Stimulated activated CD8-positive, alpha-beta memory T cell treated with anti-CD3 and anti-CD28 coated beads, Interleukin-4, amount 100 ng/mL, for 4 hours (primary cell): ENCODE measurements at places on chromosomes 1 and 21.

- DNase-seq = no peak
Observed at GRCh38 chr1:54273092-54273794, 73.3 kb downstream of the MRPL37 start.

DNA sequence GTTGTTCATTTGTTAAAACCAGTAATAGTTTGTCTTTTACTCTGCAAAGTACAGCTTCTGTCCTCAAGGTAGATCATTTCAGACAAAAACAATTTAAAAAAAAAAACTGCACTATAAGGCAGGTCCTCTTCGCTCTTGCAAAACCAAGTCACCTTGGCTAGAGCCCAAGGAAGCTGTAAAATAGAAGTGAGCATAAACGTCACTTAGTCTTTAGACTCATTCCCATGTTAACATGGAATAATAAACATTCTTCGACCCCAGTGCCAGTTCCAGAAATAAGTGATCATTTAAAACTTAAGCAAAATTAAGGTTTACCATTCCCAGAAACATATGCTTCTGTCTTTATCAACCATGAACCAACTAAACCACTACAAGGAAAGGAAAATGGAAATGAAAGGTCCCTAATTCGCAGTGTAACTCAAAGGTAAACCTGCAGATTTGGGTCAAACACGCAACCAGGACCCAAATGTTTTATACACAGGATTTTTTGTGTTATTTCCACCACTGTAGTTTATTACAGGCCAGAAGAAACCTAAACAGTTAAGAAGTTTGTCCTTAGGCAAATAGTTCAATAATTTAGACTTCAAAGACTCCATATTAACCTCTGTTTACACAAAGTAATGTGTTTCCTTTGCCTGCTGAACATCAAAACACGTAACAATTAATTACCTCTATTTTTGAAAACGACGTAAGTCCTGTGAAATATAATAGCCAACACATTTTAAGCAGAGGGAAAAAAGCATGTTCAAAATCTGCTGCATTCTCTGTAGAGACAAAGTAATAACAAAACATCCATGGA is 54.6 kb downstream of the TGFBR3 start:
- no peak for DNase-seq

- DNase-seq = no peak
Observed at GRCh38 chr1:216779686-216780085, 56.5 kb upstream of the ESRRG start.

DNA sequence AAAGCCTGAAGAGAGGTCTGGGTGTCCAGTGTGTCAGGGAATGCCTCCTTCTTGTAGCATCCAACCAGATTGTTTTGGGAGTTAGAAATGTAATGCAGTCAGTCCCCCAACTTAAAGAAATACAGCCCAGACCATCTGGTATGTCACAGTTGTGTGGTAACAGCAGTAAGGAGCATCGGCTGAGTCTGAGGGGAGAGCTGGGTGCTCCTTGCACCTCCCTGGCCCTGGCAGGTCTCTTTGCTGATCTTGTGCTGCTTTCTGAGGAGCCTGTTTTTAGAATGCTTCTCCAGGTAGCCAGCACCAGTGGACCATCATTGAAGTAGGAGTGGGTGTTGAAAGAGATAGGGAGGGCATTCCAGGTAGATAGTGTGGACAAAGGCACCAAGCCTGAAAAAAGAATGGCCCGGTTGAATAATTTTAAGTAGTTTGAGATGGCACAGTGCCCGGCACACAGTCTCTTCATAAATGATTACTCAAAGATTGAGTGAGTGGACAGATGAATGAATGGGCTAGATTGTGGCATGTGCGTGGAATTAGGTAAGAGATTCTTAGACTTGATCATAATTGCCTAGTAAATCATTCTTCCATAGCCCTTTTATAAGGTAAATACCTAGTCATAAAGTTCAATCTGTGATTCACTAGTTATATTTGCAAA is 46.5 kb downstream of the LAMC1 start:
- DNase-seq = no peak

DNA sequence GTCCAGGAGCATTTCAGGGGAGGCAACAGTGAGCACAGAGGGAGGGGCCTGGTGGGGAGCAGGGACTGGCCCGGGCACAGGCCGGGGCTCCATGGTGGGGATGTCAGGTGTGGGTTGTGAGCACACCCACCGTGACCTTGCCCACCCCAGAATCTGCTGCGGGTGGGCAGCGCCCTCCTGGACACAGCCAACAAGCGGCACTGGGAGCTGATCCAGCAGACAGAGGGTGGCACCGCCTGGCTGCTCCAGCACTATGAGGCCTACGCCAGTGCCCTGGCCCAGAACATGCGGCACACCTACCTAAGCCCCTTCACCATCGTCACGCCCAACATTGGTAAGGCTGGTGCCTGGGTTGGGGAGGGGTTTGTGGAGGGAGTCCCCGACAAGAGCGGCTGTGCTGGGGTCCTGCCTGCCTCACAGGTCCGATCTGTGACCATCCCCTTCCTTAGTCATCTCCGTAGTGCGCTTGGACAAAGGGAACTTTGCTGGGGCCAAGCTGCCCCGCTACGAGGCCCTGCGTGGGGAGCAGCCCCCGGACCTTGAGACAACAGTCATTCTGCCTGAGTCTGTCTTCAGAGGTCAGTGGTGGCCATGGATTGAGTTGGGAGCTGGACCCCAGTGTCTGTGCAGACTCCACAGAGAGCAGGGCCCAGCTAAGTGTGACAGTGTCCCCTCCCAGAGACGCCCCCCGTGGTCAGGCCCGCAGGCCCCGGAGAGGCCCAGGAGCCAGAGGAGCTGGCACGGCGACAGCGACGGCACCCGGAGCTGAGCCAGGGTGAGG is 14.3 kb downstream of the PSRC1 start:
- DNase-seq = no peak

GRCh38 chr1:196121181-196121580 is 487.1 kb downstream of the KCNT2 start:
- DNase-seq = no peak

GRCh38 chr1:216832192-216832591 is 109.0 kb upstream of the ESRRG start:
- no peak for DNase-seq

DNA sequence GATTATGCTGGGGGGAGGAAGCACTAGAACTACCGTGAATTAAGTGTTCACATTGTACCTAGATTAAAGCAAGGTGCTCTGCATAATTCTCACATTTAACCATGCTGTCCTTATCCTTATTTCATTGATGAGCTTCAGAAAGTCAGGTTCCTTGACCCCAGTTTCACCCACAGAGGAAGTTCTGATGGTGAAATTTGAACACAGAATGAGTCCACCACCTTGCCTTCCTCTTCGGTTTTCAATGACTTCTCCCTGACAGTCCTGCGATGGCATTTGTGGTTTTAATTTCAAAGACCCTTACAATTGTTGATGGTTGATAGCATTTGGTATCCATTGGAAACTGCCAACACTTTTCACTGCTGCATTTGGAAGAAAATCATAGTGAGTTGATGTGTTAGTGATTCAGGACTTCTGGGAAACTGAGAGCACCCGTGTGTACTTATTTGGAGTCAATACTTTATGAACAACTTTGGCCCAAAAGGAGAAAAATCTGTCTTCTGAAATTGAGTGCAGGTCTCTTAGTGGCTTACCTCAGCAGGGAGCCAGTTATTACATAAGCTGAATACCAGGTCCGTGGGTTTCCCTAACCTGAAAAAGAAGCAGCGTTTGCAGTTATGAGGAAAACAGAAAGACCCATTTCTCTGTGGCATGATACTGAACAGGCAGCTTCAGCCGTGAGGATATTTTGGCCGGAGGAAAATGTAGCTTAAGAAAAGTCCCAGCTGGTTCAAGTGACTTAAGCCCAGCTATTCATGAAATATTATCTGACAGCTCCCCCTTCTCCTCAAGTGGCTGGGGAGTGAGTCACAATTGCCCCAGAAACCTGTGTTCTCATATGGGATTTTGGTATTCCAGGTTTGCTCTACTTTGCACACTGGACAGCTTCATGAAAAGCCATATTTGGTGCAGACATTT is 47.5 kb downstream of the ROR1 start:
- no peak for DNase-seq

GRCh38 chr1:200660719-200661118 is 9.0 kb downstream of the DDX59 start:
- DNase-seq = no peak

DNA sequence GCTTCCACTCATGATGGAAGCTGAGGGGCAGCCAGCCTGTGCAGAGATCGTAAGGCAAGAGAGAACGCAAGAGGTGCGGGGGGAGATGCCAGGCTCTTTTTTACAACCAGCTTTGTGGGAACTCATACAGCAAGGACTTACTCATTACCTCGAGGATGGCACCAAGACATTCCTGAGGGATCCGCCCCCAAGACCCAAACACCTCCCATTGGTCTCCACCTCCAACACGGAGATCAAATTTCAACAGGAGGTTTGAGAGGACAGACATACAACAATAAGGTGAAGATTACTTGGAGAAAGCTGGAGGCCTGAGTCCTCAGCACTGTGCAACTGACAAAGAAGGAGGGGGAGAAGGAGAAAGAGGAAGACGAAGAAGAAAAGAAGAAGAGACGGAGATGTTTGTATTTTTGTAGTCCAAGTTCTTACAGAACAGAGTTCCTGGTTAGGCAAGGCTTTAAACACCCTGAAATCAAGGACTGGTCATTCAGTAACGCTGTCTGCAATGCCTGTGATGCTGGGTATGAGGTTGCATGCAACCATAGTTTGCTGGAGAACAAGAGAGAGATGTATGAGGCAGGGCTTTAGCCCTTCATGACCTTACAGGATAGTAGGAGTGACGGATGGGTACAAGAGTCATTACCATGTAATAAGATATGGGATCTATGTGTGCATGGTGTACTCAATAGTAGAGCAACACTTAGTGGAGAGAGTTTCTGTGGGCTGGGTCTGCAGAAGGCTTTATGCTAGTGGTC is 19.7 kb upstream of the GALNT2 start:
- DNase-seq = no peak

GRCh38 chr1:159831412-159832141 is 4.9 kb downstream of the SLAMF8 start:
- DNase-seq = no peak

GRCh38 chr1:152458384-152459185 is 44.5 kb upstream of the CRNN start:
- DNase-seq = peak; percentile 69

DNA sequence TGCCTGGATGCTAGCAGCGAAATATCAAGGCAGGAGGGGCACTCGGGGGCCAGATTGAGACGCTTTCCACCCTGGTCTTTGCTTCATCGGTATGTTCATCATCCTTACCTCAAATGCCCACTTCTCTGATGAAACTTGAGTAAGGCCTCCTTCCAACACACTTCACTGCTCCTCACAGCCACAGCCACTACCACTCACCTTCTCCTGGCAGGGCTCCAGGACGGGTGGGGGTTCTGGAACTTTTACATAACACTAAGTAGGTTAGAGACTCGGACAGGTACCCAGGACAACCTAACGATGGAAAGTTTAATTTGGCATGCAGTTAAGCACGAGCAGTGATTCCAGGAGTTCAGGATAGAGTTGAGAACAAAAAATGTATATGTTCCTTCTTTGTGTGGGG is 73.9 kb upstream of the SPAG17 start:
- no peak for DNase-seq

DNA sequence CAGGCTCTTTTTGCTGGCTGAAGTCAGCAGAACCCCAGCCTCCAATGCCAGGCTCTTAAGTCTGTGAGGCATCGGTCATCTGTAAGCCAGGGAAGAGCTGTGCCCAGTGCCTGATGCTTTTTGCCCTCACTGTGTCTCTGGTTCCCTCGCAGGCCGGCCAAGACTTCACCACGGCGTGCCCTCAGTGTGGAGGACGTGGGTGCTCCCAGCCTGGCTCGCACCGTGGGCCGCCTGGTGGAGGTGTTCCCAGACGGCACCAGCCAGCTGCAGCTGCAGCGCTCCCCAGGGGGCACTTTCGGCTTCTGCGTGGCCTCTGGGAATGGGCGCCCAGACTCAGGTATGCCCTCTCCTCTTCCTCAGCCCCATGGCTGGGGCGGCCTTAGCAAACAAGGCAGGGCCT is 32.5 kb downstream of the KIAA1614 start:
- no peak for DNase-seq

DNA sequence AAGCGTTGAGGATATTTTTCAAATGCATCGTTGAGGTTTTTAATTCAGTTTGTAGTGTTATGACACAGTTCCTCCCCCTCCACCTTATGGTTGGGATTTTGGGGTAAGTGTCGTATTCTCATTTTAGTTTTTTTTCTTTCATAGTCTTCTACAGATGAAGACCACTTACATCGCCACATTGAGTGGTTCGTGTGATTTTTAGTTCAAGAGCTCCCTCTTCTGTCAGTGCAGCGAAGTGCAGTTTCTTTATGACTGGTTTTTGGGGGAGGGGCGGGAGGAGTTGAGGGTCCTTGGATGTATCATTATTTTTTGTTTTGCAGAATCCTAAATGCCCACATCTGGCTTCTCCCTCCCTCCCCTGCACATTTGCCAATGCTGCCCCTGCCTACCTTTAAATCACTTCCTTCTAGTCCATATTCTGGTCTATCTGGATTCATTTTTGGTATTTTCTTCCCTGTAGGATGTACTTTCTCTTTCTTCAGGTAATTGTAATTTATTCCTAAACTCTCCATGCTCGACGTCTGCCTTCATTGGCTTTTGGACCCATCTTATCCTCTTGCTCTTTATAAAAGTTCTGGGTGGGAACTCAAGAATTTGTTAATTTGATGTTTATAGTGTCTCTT is 433.1 kb downstream of the CAMTA1 start:
- no peak for DNase-seq

DNA sequence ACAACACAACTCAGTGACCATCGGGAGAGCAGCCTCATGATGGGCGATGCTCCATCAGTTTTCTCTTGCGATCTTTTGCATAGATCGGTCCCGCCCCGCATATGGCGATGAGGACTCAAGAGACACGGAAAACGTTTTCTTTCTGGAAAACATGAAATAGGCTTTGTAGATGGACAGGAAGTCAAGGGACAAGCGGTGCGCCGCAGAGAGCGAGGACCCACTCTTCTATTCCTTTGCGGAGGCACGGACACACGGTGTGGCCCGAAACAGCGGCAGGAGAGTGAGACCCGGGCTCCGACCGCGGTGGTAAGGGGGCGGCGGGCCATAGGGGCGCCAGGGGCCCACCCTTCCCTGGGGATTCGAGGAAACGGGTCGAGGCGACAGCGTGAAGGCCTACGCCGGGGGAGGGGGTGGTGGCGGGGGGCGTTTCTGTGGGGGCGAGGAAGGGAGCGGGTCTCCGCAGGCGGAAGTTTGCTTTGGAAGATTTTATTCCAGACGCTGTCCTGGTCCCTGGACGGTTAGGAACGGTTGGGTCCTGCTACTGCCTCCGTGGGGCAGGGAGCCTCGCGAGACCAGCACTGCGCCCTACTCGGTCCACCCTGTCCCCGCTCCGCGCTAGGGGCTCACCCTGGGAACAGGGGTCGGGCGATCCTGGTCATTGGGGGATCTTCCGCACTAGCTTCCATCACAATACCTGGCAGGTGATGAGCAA is 796 bp upstream of the TDRKH start:
- DNase-seq = no peak

GRCh38 chr1:31748365-31748764 is 15.8 kb downstream of the ADGRB2 start:
- DNase-seq = no peak

DNA sequence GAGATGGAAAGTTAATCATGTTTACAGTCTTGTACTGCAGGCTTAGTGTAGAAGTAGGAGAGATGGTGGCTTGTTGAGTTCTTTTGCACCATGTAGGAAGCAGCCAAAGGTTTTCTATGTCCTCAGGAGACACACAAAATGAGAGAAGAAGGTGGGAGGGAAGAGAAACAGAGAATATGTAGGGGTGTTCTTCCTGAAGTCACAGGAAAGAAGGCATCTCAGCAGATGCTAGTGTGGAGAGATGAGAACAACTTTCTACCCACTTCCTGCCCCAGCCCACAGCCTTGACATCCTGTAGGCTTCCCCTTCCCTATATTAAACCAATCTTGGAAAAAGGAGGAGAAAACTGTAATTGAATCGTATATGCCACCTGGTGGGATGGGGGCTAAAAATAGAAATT is 217.0 kb downstream of the S1PR1 start:
- DNase-seq = no peak

- peak; percentile 40 for DNase-seq
Observed at GRCh38 chr1:5509664-5510452, 482.4 kb downstream of the NPHP4 start.
